ENCODE measurements at places on chromosomes 12 and 14. TPM values are rescaled to one million over a fixed set of nuclear protein-coding genes. Genes with fewer than 3 reads are reported as not detected.

BEGAIN gene
- 3.0 TPM for polyA plus RNA-seq

GPD1 gene
- polyA plus RNA-seq: 174 TPM

TEAD4 gene
- polyA plus RNA-seq: 5.5 TPM

DAO gene
- polyA plus RNA-seq: not detected

DBX2 gene
- polyA plus RNA-seq: 0.01 TPM

DDHD1 gene
- polyA plus RNA-seq: 10.2 TPM

LRRC10 gene
- polyA plus RNA-seq: not detected

VWF gene
- polyA plus RNA-seq: 13.8 TPM

RD3L gene
- not detected for polyA plus RNA-seq

CLEC4D gene
- polyA plus RNA-seq: 0.03 TPM

KCNMB4 gene
- 2.9 TPM for polyA plus RNA-seq

GRCh38 chr14:68814238-68814538 is 21.3 kb upstream of the ZFP36L1 start:
- DNase-seq: no peak

- DNase-seq: no peak
Observed at GRCh38 chr14:34488528-34488927, 26.5 kb upstream of the SPTSSA start.

DNA sequence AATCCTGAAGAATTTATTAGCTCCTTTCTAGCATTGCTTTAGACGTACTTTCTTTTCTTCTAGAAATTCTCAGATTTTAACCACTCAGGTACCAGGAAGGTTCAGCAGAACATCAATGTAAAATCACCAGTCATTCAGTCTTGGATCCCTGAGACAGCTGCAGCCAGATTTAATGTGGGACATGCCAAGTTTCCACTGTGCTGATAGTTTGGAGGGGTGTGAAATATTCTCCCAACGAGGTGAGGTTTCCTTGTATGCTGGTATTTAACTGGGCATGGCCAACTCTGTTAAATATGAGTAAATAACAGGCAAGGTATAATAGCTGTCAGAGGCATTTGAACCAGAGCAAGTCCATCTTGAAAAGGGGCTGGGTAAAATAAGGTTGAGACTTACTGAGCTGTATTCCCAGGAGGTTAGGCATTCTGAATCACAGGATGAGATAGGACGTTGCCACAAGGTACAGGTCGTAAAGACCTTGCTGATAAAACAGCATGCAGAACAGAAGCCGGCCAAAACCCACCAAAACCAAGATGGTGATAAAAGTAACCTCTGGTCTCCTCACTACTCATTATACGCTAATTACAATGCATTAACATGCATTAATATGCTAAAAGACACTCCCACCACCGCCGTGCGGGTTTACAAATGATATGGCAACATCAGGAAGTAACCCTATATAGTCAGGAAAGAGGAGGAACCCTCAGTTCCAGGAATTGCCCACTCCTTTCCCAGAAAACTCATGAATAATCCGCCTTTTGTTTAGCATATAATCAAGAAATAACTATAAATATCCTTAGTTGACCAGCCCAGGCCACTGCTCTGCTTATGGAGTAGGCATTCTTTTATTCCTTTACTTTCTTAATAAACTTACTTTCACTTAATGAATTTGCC is 75.2 kb upstream of the RASSF8 start:
- no peak for DNase-seq

DNA sequence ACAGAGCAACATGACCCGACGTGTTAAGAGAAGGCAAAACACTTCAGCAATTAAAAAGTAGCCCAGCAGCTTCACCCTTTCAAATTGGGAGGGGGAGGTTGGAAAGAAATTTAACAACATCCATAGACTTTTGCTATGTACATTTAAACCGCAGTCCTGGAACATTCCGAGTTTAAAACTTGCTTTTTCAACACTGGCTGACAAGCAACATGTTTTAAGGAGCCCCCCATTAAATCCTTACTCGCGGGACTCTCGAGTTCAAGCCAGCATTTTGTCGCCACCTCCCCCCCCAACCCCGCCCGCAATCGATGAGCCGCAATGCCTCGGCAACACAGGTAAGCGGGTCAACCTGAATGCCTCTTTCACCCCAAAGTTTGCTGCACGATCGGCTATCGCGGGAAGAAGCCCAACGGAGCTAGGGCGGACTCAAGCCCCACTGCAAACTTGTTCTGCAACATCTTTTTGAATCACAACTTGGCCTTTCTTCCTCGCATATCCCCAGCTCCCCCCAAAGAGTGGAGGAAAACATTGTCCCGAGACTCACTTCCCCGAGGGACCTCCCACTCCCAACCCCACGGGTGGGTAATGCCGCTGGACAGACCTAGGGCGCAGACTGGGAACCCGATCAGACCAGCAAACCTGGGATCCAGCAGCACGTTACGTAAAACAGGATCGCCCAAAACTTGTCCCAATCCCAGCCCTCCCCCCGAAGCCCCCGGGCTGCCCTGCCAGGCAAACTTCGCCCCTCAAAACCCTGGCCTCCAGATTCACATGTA is 777 bp downstream of the ZFP36L1 start:
- DNase-seq: peak; percentile 36

- DNase-seq: no peak
Observed at GRCh38 chr14:31235462-31235861, 27.9 kb upstream of the HECTD1 start.

- no peak for DNase-seq
Observed at GRCh38 chr14:75379246-75379929, 48.4 kb upstream of the JDP2 start.

DNA sequence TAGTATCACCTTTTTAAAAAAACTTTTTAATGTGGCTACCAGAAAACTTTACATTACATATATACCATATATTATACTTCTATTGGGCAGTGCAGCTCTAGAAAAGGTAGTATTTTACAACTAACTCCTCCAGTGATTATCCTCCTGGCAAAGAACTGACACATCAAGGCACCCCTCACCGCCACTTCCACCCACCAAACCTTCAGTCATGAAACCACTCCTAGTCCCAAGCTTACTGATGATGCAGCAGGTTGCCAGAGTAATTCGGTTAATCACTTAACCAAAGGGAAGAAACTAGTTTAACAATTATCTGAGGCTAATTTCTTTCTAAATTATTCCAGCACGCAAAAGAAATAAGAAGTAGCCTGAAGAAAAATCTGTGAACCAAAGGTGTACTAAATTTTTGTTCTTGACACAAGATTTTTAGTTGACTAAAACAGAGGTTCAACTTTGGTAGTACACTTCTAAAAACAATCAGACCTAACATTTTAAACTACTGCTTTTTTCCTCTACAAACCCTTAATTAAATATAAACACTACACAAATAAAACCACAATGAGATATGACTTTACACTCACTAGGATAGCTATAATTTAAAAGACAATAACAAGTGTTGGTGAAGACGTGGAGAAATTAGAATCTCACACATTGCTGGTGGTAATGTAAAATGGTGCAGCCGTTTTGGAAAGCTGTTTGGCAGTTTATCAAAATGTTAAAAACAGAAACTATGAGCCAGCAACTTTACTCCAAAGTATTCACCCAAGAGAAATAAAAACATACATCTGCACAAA is 16.7 kb downstream of the SPPL3 start:
- DNase-seq: no peak

GRCh38 chr12:114185036-114185435 is 218.9 kb upstream of the RBM19 start:
- DNase-seq: no peak

DNA sequence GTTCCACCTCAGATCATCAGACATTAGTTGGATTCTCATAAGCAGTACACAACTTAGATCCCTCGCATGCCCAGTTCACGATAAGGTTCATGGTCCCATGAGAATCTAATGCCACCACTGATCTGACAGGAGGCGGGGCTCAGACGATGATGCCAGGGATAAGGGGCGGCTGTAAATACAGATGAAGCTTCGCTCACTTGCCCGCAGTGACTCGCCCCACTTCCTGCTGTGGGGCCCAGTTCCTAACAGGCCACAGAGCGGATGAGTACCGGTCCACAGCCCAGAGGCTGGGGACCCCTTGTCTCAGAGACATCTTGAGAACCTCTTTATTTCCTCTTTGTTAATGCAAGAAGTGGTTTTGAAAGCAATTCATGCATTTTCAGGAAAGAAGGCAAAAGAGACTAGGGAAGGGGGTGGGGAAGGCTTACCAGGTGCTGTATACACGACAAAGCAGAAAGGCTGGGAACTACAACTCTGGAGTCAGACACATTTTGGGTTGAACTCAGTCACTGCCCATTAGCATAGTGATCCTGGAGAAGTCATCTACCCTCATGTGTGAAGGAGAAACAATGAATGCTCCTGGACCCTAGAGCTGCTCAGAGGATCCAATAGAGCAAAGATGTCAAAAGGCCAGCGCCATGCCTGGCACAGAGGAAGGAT is 68.7 kb downstream of the EID3 start:
- no peak for DNase-seq

DNA sequence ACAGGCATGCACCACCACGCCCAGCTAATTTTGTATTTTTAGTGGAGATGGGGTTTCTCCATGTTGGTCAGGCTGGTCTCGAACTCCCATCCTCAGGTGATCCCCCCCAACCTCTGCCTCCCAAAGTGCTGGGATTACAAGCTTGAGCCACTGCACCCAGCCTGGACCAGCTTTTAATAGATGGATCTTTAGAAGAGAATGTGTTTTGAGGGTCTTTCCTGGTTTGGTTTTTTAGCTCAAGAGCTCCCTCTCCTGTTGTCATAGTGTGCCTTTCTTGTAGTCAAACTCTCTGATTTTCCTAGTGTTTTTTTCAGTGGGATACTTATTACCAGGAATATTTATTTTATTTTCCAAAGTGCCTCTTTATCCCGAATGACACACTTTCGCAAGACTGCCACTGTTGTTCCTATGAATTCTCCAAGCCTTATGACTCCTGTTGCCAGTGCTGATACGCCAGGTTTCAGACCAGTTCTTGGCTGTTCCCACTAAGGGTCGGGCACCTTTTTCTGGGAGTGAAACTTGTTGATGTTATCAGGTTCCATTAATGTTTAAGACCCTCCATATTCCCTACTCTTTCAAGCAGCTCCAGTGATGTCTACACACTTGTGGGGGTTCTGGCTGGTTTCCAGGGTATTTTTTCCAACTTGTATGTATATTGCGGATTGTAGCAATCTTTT is 31.5 kb upstream of the LIMA1 start:
- DNase-seq: peak; percentile 12

DNA sequence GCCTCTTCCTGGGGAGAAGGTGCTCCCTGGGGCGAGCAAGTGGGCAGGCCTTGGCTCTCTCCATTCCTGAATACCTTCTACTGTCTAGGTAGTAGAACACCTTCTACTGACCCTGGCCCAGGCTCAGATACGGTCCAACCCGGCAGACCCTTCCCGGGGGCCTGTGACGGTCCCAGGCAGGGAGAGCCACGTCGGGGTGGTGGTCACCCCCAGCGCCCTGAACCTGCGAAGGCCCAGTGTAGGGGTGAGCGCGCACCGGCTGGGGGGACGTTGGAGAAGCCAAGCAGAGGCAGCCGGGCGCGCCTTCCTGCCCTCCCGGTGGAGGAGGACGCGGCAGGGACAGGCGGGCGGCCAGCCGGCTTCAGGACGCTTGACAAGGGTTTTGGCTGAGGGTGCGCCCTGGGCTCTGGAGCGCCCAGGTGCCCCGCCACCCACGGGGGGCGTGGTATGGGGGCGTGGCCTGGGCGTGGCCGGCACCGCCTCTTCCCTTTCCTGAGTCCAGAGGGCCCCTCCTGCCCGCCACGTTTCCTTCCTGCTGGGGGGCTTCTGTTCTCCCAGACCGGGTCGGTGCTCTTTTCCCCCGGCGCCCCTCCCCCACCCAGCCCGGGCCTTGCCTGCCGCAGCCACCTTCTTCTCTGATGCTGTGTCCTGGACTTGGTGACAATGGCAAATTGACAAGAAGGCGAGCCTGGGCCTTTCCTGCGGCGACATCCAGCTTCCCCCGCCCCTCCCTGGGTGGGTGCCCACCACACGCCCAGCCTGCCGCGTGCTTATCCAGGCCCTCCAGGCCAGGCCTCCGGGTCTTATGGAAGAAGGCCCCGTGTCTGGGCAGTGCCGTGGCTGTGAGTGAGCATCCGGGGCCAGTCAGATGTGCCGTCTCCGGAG is 24.5 kb upstream of the PPP1R13B start:
- peak; percentile 59 for DNase-seq

DNA sequence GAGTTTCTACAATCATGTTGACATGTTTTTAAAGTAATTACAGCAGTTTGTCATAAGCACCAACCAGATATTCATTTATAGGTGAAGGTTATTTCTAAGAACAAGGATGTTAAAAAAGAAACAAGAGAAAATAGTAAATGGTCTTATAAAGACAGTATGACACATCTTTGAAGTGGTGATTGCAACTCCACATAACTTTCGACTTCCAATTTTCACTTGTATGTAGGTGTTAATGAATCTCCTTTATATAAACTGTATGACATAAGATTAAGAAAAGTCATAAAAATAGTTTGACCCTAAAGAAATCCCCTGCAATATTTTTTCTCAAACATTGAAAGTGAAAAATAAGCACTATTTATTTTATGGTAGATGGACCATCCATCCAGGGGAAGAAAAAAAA is 144.8 kb upstream of the PTPRQ start:
- DNase-seq: no peak

DNA sequence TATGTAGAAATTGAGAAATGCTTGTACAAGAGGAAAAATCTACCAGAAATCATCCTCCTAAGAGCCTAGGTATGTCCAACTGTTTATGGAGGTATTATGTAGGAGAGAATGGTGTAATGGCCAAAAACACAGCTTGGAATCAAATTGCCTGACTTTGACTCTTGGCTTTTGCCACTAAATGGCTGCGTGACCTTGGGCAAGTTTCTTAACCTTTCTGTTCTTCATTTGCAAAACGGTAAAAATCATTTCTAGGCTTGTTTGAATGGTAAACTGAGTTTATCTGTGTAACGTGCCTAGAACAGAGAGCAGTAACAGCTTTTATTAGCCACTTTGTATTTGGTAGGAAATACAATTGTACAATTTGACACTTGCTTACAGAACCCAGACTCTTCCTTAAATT is 4.9 kb upstream of the GRIP1 start:
- DNase-seq: no peak

- DNase-seq: no peak
Observed at GRCh38 chr14:67773844-67774377, 42.5 kb downstream of the ZFYVE26 start.

GRCh38 chr14:51847489-51847796 is 13.0 kb upstream of the GNG2 start:
- no peak for DNase-seq

- no peak for DNase-seq
Observed at GRCh38 chr12:128313931-128314330, 47.0 kb downstream of the TMEM132C start.

DNA sequence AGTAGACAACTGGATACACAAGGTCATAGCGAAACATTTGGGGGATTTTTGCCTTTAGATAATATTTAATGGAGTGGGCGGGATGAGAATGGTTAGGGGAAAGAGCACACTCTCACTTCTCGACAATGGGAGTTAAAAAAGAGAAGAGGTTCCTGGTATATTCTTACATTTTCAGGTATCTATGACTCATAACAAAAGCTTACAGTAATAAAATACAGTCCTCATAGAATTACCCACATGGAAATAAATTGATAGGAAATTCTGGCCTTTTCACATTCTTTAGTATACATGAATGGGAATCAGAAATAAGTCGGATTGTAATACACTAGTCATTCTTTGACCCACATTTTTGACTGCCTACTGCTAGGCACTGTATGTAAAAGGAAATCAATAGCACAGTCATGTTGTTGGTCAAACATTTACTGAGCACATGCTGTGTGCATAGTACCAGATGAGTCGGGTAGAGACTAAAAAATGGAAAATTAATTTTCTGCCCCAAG is 8.2 kb upstream of the CRADD start:
- no peak for DNase-seq

GRCh38 chr14:92832137-92832700 is 38.1 kb downstream of the GOLGA5 start:
- DNase-seq: no peak

All from large intestine (tissue), 12 donors.